ENCODE measurements at places on chromosomes 3 and 15. TPM values are rescaled to one million over a fixed set of nuclear protein-coding genes. Genes with fewer than 3 reads are reported as not detected.

Gene RSL24D1
- 84.2 TPM for total RNA-seq

Gene KCNH8
- total RNA-seq, result not detected

Gene SMCO1
- total RNA-seq, result under 0.01 TPM

Gene GABRG3
- total RNA-seq, result not detected

Gene QTRT2
- 22.9 TPM for total RNA-seq

Gene LOXL1
- 99.9 TPM for total RNA-seq

Gene RCN2
- 72.1 TPM for total RNA-seq

DNA sequence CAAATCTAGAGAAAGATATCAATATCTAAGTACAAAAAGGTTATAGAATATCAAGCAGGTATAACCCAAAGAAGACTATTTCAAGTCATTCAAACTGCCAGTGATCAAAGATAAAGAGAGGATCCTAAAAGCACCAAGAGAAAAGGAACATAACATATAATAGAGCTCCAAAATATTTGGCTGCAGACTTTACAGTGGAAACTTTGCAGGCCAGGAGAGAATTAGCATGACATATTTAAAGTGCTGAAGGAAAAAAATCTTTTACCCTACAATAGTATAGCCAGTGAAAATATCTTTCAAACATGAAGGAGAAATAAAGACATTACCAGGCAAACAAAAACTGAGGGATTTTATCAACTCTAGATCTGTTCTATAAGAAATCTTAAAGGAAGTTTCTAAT lies 254.3 kb upstream of the ARHGEF26 start:
- no peak for DNase-seq

- peak; percentile 10 for DNase-seq
These were observed 281.9 kb upstream of the LRRFIP2 start for GRCh38 chr3:37456270-37456708.

- DNase-seq, result no peak
These were observed 47.8 kb downstream of the THBS1 start for GRCh38 chr15:39628546-39629257.

DNA sequence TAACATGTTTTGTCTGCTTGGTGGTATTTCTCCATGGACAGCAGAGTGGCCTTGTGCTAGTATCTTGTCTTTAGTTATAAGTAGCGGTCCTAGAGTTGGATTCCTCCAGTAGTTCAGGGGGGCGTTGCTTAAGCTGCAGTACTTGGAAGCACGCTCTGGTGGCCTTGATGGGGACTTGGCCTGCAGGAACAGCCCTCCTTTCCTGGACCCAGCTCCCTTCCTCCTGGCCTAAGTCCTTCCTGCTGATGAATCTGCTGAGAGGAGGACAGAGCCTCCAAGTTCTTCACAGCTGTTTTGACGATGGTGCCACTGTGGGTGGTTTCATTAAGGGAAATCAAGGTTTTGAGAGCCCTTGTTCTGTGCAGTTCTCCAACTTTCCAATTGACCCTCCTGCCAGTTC lies 38.6 kb upstream of the SEC22A start:
- no peak for DNase-seq
